ENCODE measurements at places on chromosomes 13 and 19. TPM values are rescaled to one million over a fixed set of nuclear protein-coding genes. Genes with fewer than 3 reads are reported as not detected.

- peak; percentile 87 for DNase-seq
These were observed 911 bp downstream of the ENOX1 start for GRCh38 chr13:43785650-43786471.

Gene RNF225
- total RNA-seq: not detected

Gene IQCN
- 1.1 TPM for total RNA-seq

DNA sequence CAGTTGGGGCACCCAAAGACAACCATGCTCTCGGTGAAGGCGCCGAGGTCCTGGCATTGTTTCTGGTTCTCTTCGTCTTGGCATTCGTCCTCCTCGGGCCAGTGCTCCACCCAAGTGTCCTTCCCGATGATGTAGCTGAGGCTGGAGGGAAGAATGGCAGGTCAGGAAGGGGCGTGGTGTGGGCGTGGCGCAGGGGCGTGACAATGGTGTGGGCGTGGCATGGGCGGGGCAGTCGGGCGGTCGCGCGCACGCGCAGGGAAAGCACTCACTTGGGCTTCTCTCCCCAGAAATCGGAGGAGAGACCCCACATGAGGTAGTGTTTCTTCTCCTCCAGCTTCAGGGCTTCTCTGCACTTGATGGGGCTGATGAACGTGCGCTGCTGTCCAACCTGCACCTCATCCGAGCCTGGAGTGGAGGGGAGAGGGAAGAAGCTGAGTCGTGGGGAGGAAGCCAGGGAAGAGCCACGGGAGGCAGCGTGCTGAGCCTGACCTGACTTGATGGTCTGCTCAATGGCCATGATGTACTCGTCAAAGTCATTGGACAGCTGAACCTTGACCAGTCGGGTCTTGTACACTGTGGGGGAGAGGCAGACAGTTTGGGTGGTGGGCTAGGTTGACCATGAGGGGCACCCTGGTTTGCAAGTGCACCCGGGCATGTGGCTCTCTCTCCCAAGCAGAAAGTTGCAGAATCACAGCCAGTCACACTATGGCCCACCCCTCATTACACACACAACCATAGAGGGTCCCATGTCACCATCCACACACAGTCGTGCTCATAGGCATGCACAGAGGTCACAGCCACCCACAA lies 8.1 kb upstream of the TNFSF14 start:
- DNase-seq: no peak

Gene TSSK6
- total RNA-seq: 1.2 TPM

GRCh38 chr19:6739883-6740588 lies 556 bp downstream of the TRIP10 start:
- DNase-seq: peak; percentile 84

DNA sequence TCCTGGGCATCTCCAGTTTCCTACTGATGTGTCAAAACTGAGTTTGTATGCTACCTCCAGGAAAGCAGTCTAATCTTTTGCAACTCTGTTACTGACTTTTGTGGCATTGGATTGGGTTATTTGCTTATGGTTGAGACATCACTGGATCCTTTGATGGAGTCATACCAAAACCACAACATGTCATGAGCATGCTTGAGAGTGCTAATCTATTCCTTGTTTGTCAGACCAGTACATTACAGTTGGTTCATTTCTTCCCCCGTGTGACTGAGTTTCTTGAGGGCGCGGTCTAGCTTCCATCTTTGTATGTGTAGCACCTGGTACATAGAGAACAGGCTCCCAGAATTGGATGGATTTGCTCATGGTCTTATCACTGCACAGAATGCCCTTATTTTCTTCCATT lies 43.2 kb downstream of the SUGT1 start:
- DNase-seq: no peak

Gene PNMA8A
- 11.1 TPM for total RNA-seq

All from cardiac septum (tissue), 1 donor.